ENCODE measurements at places on chromosomes 12 and 14. TPM values are rescaled to one million over a fixed set of nuclear protein-coding genes. Genes with fewer than 3 reads are reported as not detected.

SOAT2 gene
- 0.37 TPM for total RNA-seq

OVCH1 gene
- total RNA-seq, result not detected

FAM181A gene
- total RNA-seq, result not detected

TAS2R31 gene
- 4.2 TPM for total RNA-seq

OASL gene
- total RNA-seq, result 19.3 TPM

KLRC4 gene
- not detected for total RNA-seq

TMPRSS12 gene
- total RNA-seq, result not detected

PTGDR gene
- total RNA-seq, result 0.12 TPM

RIMBP2 gene
- total RNA-seq, result not detected

ANO4 gene
- total RNA-seq, result not detected

Data from CD4-positive, CD25-positive, alpha-beta regulatory T cell (primary cell).